ENCODE measurements at places on chromosomes 16 and 17.

DNA sequence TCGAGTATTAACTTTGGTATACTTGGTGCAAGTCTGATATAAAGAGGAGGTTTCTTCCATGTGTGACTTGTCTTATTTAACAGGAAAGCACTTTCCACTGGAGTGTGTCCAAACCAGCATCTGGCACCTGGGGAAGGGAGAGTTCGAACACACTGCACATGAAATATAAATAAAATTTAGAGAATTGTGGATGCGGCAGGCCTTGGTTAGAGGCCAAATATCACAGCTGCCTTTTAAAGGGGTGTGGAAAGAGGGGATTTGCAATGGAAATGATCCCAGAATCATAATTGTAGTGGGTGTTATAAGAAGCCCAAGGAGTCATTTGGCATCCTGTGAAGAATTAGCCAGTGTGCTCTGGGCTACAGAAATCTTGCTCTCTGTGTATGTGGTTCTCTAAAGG is 4.3 kb upstream of the NXN start:
- no peak for DNase-seq

GRCh38 chr16:66859397-66860068 is 15.3 kb downstream of the CA7 start:
- no peak for DNase-seq

DNA sequence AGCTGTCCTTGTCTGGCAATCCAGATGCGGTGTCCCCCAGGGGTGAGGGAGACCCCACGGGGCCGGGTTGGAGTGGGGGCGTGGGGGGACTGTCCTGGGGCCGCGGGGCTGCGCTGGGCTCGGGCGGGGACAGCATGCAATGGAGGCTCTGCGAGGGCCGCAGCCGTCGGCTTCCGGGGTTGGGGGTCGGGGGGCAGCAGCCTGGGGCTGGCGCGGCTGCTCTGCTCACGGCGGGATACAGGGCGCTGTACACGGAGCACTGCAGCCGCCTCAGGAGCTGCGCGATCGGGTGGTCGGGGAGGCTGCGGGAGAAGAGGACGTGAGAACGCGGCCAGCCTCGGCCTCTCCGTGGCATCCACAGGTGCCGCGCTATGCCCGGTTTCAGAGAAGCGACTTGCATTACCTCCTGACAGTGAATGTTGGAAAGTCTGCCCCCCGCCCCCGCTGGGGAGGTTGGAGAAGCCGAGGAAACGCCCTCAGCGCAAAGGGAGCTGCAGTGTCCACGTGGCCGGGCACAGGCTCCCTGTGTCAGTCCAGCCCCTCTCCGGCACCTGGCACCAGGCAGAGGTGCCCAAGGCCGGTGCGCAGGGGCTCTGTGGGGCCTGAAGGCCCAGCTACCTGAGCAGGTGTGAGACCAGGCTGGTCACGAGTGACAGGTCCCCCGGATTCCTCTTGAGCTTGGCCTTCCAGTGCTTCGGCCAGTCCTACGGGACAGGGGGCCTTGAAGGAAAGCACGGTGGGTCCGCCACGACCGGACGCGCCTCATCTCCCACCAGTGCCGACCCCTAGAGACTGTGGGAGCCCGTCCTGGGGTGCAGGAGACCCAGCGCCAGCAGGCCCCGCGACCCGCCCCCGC is 9.4 kb upstream of the SPATA2L start:
- DNase-seq: no peak

- no peak for DNase-seq
These were observed 693.5 kb upstream of the EEF2KMT start for GRCh38 chr16:5791011-5791657.

- DNase-seq: no peak
These were observed 2.0 kb downstream of the P4HB start for GRCh38 chr17:81858170-81858966.

DNA sequence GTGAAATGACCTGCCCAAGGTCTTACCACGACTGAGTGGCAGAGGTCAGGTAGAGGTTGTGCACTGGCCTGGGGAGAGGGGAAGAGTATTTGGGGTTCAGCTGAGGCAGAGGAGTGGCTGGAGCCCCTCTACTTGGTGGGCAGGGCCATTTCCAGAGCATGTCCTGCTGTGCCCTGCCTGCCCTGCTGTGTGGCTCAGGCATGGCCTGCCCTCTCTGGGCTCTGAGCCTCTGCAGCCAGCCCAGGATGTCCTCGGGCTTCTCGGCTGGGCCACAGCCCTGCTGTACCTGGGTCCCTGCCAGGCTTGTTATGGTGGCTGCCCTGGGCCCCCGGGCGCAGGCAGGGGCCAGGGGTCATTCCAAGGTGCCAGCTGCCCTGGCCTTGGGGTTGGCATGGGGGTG is 19.6 kb downstream of the KCNJ12 start:
- no peak for DNase-seq

All from stimulated activated CD8-positive, alpha-beta memory T cell treated with anti-CD3 and anti-CD28 coated beads, Interleukin-12 subunit alpha, Interleukin-12 subunit beta, amount 100 ng/mL, for 4 hours (primary cell).